ENCODE measurements at places on chromosomes 6 and 20. TPM values are rescaled to one million over a fixed set of nuclear protein-coding genes. Genes with fewer than 3 reads are reported as not detected.

DNA sequence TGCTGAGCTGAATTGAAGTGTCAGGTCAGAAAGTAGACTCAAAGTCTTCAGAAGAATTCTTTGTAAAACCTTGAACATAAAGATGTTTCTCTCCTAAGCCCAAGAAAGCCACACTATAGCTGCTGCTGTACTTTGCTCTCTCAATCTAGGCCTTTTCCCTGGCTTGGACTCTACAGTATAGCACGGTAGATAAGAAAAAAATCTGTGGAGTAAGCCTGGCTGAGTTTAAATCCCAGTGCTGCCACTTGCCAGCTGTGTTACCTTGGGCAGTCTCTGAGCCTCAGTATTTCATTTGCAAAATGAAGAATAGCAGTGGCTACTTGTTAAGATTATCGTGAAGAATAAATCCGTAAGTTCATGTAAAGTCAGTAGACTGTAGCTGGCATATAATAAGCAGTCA lies 53.3 kb upstream of the UFL1 start:
- H3K36me3 ChIP-seq: no peaks in the 10 kb centered on the region
- no peak for DNase-seq

Gene CLPSL1
- total RNA-seq: not detected

Gene IRAK1BP1
- total RNA-seq: 3.0 TPM

DNA sequence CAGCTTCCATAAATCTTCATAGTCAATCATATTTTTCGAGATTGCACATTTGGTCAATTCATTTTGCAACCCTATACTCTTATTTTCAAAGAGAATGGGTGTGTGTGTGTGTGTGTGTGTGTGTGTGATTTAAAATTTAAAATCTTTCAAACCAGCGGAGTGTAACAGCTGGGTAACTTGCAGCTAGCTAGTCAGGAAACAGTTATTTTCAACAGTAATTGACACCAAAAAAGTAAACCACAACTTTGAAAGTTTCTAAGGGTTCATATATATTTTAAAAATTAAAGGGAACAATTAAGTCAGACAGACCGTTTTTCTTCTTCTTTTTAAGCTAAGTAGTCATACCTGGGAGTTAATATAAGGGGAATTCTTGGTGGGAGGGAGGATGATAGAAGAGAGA lies 57.0 kb downstream of the PRR18 start:
- H3K36me3 ChIP-seq: no peaks in the 10 kb centered on the region
- H3K4me1 ChIP-seq: peaks cover 13% of the 10 kb centered on the region
- peaks cover 13% of the 10 kb centered on the region for H3K27me3 ChIP-seq
- H3K27ac ChIP-seq: no peak overlapping the region
- no peak overlapping the region for H3K4me3 ChIP-seq
- DNase-seq: no peak

Gene LTA
- total RNA-seq: 66.0 TPM

Gene PLN
- total RNA-seq: not detected

Gene ANKRD66
- total RNA-seq: not detected

GRCh38 chr20:62614085-62614960 lies 28.0 kb upstream of the SLCO4A1 start:
- no peaks in the 10 kb centered on the region for H3K27me3 ChIP-seq
- H3K4me1 ChIP-seq: peaks cover 39% of the 10 kb centered on the region
- H3K36me3 ChIP-seq: no peaks in the 10 kb centered on the region
- no peak overlapping the region for H3K27ac ChIP-seq
- DNase-seq: no peak
- no peak overlapping the region for H3K4me3 ChIP-seq

Gene ULBP2
- total RNA-seq: 0.29 TPM

Gene CNBD2
- 6.5 TPM for total RNA-seq

DNA sequence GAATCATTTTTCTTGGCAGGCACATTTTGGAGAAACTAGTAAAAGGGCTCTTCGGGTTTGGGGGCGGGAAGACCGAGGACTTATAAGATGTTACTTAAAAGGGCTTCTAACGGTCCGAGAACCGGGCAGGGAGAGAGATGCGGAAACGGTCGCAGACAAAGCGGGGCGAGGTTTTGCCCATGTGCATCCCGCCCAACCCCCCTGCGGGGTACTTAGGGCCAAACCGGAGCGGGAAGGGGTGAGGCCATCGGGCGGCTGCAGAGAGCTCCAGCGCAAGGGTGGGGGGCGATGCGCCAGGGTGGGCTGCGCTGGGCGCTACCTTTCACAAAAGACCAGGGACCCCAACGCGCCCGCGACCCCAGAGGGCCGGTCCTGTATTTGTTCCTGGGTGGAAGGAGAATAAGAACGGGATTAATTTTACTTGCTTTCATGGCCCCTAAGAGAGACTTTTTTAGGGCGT lies 616 bp downstream of the TUBB start:
- peak; percentile 65 for DNase-seq
- H3K27ac ChIP-seq: peak overlapping the region; percentile 97
- H3K27me3 ChIP-seq: no peaks in the 10 kb centered on the region

Gene DACT2
- total RNA-seq: not detected

DNA sequence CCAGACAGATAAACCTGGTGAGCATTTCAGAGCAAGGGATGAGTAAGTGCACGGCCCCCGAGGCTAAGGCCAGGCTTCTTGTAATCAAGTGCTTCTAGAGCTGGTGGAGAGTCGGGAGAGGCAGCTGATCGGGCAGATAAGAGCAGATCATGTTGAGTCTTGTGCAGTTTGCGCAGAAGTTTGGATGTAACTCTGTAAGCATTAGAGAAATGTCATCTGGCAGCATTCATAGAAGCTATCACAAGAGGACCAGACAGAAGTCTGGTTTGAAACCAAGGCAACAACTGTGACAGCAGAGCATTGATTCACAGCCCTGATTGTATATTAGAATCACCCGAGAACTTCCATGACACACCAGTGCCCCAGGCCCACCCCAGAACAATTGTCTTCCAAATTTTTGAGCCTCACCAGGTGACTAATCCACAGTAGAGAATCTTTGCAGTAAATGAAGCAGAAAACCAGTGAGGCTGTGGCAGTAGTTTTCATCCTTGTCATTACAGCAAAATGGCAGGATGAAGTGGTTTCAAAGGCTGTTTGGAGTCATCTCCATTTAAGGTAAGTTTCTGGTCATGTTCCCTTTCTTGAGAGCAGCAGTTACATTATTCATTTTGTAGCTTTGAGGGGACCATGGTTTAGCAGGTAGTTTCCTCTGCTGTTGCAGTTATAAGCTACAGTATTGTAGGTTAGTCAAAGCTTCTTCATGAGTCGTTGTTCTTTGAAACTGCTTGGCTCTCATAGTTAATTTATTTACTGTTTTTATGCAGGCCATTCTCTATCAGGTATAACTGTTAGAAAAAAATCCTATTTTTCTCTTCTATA lies 84.1 kb downstream of the RNF217 start:
- no peak overlapping the region for H3K27ac ChIP-seq
- DNase-seq: no peak
- no peaks in the 10 kb centered on the region for H3K36me3 ChIP-seq
- H3K27me3 ChIP-seq: no peaks in the 10 kb centered on the region

Gene PI3
- not detected for total RNA-seq

DNA sequence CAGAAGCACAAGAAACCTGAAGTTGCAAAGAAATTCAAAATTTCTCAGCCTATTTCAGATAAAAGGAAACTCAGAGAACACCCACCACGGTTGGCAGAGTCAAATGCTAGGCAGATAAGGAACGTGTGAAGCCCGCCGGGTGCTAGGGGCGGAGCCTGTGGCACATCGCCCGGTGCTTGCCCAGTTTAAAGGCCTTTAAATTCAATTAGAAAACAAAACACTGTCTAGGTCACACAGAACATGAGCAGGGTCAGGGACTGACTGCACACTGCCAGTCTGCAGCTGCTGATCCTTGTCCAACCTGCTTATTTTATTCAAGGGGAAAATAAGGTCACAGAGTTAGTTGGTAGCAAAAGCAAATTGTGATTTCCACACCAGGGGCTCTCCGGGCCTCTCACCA lies 75.8 kb downstream of the PSMG4 start:
- H3K27me3 ChIP-seq: peaks cover 18% of the 10 kb centered on the region
- H3K4me3 ChIP-seq: no peak overlapping the region

- H3K27me3 ChIP-seq: no peaks in the 10 kb centered on the region
- no peak overlapping the region for H3K27ac ChIP-seq
- H3K4me3 ChIP-seq: no peak overlapping the region
- no peaks in the 10 kb centered on the region for H3K4me1 ChIP-seq
These were observed 41.0 kb downstream of the SNX14 start for GRCh38 chr6:85552652-85553051.

DNA sequence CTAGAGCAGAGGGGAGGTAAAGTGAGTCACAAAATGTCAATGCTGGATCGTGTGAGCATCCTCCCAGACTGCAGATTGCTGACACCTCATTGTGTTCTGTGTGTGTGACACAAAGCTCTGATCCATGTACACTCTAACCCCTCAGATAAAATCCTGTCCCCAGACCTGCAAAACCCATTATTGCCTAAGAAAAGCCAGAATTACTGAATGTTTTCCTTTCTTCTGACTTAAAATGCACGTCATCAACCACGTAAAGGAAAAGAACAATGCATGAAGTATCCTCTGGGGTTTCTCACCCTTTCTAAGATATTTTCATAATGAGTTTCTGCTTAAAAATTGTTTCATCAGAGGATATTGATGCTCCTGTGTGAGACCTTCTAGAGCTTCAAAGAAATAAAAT lies 218.0 kb upstream of the PREP start:
- H3K4me3 ChIP-seq: no peak overlapping the region
- no peak for DNase-seq
- no peaks in the 10 kb centered on the region for H3K4me1 ChIP-seq
- peaks cover 13% of the 10 kb centered on the region for H3K27me3 ChIP-seq
- H3K27ac ChIP-seq: no peak overlapping the region

DNA sequence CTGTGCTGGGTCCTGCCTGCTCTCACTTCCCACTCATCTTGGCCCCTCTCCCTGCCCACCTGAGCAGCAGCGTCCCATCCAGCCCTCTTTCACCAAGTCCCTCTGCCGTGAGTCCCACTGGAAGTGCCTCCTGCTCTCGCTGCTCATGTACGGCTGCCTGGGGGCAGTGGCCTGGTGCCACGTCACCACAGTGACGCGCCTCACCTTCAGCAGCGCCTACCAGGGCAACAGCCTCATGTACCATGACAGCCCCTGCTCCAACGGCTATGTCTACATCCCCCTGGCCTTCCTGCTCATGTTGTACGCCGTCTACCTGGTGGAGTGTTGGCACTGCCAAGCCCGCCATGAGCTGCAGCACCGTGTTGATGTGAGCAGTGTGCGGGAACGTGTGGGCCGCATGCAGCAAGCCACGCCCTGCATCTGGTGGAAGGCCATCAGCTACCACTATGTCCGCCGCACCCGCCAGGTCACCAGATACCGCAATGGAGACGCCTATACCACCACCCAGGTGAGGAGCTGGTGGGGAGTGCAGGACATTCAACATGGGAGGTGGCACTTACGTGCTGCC lies 2.8 kb downstream of the TMEM151B start:
- DNase-seq: no peak
- H3K4me1 ChIP-seq: peaks cover 19% of the 10 kb centered on the region
- H3K36me3 ChIP-seq: no peaks in the 10 kb centered on the region
- H3K27me3 ChIP-seq: peaks cover 47% of the 10 kb centered on the region

GRCh38 chr20:47487175-47487917 lies 14.3 kb upstream of the NCOA3 start:
- peak overlapping the region; percentile 97 for H3K27ac ChIP-seq
- peaks cover 79% of the 10 kb centered on the region for H3K4me1 ChIP-seq
- H3K36me3 ChIP-seq: no peaks in the 10 kb centered on the region
- no peaks in the 10 kb centered on the region for H3K27me3 ChIP-seq
- peak overlapping the region; percentile 72 for H3K4me3 ChIP-seq
- peak; percentile 42 for DNase-seq

Gene LCA5
- total RNA-seq: 0.17 TPM

GRCh38 chr6:105227295-105227767 lies 47.5 kb upstream of the POPDC3 start:
- no peak for DNase-seq
- H3K36me3 ChIP-seq: no peaks in the 10 kb centered on the region
- peaks cover 20% of the 10 kb centered on the region for H3K27me3 ChIP-seq
- no peak overlapping the region for H3K4me3 ChIP-seq

All from activated B cell treated with CpG ODN at 0.5 μM for 24 hours (primary cell).